Activated T-helper 1 cell treated with anti-CD3 and anti-CD28 coated beads, Interleukin-2, amount 50 U/mL, for 16 hours (primary cell): ENCODE measurements at places on chromosomes 5 and 9.

DNA sequence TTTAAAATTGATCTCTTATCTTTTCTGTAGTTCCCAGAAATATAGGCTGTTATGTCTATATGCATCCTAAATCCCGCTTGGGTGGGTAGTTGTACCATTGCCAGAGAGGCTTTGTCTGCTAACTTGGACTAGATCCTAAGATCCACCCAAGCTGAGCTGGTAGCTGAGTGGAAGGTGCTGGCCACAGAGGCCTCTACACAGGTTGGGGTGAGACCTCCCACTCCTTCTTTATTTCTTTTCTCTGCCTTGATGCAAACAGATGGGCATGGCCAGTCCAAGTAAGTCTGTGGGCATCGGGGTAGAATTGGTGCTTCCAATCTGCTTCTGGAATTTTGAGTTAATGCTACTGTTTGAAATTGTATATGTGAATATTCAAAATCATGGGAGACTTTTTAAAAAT is 14.4 kb upstream of the GADD45G start:
- DNase-seq, result no peak

- no peak for DNase-seq
These were observed 95.9 kb upstream of the COL5A1 start for GRCh38 chr9:134545543-134546245.

DNA sequence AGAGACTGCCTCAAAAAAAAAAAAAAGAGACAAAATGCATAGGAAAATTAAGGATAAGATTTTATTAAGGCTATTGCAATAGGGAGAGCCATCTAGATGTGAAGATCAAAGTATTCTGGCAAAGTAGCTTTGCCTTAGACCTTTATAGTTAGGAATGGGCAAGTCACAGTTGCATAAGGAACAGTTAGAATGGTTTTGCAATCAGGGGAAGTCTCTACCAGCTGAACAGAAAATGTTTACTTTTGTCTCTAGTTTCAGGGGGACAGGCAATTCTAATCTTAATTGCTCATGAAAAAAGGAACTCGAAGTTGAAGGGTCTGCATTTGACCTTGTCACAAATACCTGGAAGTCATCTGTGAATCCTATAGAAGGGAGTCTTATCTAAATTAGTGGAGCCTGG is 13.1 kb upstream of the ATP6V1G1 start:
- DNase-seq, result no peak

GRCh38 chr9:116377179-116377798 is 223.7 kb downstream of the PAPPA start:
- DNase-seq, result no peak

DNA sequence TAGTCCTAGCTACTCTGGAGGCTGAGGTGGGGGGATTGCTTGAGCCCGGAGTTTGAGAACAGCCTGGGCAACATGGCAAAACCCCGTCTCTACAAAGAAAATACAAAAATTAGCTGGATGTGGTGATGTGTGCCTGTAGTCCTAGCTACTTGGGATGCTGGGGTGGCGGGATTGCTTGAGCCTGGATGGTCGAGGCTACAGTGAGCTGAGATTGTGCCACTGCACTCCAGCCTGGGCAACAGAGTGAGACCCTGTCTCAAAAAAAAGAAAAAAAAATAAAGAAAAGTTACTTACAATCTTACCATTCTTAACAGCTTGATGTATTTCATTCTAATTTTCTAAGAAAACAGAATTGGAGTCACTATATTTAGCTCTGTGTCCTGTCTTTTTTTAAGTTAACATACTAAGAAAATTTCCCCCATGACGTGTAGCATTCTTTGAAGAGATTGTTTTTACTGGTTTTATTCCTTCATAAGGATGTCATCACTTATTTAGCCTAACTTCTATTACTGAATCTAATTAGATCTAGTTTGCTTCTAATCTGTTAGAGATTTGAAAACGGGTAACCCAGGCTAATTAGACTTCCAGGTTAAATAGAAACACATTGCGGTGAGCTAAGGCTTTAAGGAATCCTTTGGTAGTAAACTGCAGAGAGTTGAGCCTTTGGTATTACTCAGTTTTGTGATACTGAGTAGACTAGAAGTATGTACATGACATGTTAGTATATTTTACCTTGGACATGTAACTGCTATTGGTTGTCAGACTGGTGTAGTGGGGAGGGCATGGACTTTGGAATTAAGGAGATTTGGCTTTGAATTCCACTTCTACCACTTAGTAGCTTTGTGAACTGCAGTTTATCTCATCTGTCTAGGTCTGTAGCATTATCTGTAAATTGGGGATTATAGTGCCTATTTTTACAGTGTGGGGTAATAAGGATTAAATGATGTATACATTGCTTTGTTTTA is 24.0 kb downstream of the HSPA4 start:
- no peak for DNase-seq

DNA sequence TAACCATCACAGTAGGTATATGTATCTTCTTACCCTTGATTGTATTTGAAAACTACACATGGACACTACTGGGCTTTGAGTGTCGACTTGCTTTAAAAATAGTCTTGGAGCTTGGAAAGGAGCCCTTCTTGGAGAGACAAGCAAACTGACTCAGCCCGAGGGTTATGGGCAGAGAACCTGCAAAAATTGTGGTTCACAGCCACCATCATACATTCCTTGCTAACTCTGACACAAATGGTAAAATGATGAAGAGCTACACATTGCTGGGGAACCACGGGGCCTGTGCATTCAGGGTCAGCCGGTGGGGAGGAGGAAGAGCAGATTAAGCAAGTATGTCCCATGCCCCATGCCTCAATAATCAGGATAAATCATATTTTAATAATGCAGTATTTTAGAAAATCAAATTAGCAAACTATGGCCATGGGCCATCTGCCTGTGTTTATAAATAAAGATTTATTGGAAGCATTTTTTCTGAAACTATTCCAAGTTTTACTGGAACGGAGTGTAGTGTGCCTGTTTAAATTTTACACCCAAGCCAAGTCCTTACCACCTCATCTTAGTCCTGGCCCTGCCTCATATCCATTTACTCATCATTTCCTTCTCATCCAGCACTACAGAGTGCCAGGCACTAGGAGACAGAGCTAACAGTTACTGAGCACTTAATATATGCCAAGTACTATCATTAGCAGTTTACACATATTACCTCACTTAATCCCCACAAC is 195.7 kb downstream of the PALM2AKAP2 start:
- DNase-seq, result no peak

DNA sequence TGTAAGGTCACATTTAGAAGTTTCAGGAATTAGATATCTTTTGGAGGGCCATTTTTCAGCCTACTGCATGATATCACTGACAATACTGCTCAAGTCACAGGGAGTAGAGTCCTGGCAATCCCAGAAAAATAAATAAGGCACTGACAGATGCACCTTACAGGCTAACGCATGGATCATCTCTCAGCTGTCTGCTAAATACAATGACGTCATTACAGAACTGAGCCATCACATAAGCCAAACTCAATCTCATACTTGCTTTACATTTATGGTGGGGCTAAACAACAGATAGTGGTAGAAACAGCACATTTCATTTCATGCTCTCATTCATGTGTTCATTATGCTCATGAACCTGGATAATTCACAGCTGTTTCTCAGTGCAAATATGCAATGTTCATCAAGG is 243.7 kb downstream of the SEMA5A start:
- no peak for DNase-seq

DNA sequence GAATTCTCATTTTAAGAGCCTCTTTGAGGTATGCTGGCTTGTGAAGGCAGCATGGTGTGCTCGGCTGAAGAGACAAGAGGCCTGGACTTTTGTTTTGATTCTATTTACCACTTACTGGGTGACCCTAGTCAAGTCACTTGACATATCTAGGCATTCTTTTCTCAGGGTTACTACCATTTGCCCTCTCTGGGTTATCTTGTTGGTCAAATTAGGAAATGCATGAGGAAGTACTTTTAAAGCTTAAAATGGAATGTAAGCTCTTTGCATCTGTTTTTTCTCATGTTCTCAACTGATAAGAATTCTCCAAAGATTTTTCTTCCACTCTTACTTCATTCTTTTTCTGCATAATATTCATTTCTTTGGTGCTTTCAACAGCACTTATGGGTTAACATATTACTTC is 173.1 kb downstream of the PLK2 start:
- DNase-seq, result no peak

GRCh38 chr9:89815903-89816573 is 211.2 kb downstream of the GADD45G start:
- no peak for DNase-seq

DNA sequence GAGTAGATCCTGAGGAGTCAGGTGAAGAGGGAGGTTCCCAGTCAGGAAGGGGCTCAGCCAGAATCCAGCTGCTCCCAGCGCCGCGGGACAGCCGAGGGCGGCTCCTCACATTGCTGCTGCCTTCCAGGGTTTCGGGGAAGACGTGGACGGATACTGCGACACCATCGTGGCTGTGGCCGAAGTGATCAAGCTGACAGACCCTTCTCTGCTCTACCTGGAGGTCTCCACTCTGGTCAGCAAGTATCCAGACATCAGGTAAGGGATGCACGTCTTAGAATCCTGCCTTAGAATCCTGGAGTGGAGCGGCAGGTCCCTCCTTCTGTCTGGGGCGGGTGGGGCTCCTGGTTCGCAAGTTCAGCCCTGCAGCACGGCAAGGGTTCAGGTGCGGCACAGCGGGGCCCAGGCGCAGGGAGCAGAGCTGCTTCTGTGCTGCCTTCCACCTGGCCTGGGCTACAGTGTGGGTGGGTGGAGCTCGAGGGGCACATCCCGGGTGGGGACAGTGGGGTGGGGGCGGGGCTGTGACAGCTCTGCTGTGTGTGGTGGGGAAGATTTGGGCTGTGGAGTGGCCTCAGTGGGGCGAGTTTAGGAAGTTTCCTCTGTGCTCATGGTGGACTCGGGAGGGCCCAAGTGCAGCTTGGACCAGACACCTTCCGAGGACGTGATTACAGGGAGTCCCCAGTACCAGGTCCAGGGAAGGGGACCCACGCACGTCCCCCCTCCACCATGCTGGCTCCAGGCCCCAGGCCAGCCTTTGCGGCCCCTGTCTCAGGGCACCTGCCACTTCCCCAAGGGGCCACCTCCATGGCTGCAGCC is 22.8 kb downstream of the EXOC3 start:
- DNase-seq, result no peak

GRCh38 chr9:8825585-8826147 is 1026.1 kb upstream of the DMAC1 start:
- no peak for DNase-seq

- no peak for DNase-seq
These were observed 103.1 kb downstream of the KCNIP1 start for GRCh38 chr5:170606941-170607340.

DNA sequence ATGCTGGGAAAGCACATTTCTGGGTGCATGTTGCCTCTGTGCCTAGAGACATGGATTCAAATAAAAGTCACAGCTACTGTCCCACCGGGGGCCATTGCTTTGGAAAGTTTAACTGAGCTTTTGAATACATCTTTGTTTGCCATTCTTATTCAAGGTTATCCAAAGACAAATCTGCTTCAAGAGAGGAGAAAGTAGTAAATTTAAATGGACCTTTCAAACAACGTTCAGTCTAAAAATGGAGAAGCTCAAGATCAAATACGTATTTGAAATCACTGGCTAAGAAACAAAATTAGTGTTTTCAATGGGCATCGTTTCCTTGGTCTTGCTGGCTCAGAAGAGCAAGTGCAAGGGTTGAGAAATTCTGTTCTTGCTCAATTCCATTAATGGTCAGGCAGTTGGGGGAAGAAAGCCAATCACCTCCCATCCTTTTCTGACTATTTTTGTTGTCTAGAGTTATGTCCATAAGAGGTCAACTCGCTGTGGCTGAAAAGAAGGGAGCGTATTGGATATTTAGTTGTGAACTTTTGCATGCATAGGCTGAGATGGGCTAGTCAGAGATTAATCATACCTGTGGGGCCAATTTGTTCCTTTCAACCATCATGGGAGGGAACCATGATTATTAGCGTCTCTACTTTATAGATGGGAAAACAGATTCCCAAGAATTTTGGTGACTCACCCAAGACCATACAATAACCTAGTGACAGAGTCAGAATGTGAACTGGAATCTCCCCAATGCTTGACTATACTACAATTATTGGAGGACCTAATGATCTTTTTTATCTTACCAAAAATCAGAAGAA is 276.2 kb upstream of the TNC start:
- no peak for DNase-seq

GRCh38 chr5:74685979-74686631 is 1.1 kb downstream of the HEXB start:
- no peak for DNase-seq

DNA sequence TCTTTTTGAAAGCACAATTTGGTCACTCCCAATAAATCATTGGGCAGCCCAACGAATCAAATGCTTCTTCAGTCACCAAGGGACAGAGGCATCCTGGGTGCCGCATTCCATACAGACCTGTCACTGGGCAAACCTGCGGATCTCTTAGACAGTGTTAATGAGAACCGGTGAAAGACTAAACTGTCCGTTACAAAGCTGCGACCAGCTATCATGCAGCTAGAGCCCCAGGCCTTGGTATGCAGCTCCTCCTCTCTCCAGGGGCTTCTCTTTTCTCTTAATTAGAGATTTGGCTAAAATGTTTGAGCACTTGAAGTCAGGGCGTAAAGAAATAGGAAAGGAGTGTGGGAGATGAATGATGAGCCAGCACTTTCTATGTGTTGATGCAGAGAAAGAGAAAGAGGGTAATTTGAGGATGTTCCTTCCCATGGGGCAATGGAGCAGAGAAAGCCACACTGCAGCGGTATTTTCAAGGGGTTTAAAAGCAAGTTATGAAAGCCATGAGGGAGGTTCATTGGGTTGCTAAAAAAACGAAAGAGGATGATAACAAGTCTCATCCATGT is 175.3 kb downstream of the RFK start:
- no peak for DNase-seq

DNA sequence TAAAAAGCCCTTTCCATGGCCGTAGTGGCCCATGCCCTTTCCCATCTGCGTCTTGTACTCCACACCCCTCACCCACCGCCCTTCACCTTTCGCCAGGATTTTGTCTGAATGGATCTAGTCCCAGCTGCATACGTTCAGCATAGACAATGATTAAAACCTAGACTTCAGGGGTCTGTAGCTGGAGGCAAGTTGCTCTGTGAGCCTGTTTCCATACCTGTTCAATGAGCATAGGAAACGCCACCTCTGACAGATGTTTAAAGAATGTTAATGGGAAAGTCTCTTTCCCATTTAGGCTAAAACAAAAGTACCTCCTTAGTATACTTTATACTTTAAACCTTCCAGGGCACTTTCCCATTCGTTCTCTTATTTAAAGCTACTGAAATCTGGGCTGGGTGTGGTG is 105.7 kb downstream of the SPRY4 start:
- no peak for DNase-seq

DNA sequence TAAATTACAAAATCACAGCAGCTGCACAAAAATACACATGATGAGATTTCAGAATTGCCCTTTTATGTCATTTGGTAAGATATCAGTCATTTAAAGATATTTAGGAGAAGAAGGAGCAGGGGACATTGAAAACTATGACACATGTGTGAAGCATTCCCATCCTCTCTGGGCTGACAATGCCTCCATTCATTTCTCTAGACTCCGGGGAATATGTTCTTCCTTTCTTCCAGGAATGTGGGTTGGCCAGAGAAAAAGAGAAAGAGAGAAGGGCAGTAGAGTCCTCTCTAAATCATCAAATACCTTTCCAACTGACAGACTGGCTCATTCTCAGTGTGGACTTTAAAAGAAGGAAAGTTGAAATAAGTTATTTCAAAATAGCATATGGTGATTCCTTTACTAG is 205.6 kb upstream of the ADAMTSL1 start:
- DNase-seq, result no peak

GRCh38 chr5:177510567-177511053 is 984 bp upstream of the DOK3 start:
- no peak for DNase-seq

GRCh38 chr5:124401476-124402143 is 344.8 kb downstream of the ZNF608 start:
- no peak for DNase-seq

- DNase-seq, result no peak
These were observed 129.0 kb downstream of the APBA1 start for GRCh38 chr9:69542942-69543704.

- DNase-seq, result no peak
These were observed 16.1 kb upstream of the NDST1 start for GRCh38 chr5:150491876-150492275.
